ENCODE measurements at places on chromosomes 3 and 15.
A peak's percentile ranks its signal among the peaks of the same experiment; 100 is the strongest.

DNA sequence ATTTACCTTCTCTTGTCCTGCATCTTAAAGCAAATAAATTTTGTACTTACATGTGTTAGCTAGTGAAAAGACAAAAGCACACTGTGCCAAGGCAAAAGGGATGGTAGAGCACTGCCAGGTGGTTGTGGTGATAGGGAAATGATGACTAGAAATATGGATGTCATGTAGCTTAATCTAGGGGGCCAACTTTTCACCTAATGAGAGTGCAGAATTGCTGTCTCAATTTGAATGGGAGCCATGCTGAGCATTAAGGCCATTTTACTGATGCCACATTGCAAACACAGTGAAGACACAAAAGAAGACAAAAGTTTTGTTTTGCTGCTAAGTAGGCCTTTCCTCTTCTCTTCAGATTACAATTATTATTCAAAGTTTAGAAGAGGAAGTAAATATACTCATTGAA, 274.7 kb downstream of the PDCD6IP start:
- DNase-seq: no peak

GRCh38 chr15:80923668-80924067, 66.0 kb downstream of the MESD start:
- no peak for DNase-seq

DNA sequence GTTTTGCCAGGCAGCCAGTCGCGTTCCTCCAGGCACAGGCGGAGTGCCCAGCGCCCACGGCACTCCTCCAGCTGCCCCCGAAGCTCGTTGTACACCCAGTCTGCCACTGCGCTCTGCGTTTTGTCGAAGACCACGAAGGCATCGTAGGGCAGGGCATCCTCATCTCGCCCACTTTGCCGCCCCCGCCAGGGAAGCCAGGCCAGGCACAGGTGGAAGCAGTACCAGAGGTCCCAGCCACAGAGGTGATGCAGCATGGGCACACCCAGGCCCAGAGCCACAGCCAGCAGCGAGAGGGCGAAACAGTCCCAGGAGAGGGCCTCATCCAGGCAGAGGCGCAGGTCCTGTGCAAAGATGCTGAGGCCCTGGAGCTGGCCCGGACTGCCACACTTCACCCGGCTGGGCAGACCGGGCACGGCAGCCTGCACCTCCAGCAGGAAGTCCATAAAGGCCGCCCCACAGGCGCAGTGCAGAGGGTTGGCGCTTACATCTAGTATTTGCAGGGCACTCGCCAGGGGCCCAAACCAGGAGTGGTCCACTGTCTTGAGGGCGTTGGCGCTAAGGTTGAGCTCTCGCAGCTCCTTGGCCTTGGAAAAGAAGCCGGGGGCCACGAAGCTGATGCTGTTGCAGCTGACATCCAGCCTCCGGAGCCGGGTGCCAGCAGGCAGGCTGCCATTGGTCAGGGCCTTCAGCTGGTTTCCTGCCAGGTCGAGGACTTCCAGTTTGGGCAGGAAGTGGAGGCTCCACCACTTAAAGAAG, 3.7 kb downstream of the TLR9 start:
- DNase-seq: no peak

- DNase-seq: no peak
Measured at GRCh38 chr3:182490596-182491491, 302.5 kb upstream of the ATP11B start.

- DNase-seq: no peak
Measured at GRCh38 chr3:189262746-189263145, 91.0 kb downstream of the TPRG1 start.

DNA sequence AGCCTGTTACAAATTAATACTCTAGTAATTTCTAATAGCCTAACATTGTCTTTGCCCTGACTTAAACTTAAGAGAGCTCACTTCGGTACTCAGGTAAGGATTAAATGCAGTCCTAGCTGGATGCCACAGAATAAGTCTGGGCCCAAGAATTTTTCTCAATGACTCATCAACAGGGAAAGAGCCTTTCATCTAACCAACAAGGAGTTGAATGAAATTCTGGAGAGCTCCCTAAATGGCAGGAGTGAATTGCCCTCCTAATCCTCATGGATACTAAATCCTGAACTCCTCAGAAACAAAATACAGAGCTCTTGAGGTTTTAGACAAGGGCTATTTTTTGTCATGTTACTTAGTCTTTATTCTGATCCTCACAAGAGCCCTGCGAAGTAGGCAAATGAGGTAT, 159.5 kb downstream of the PLCH1 start:
- DNase-seq: no peak

- no peak for DNase-seq
Measured at GRCh38 chr15:28934645-28935044, 48.9 kb downstream of the APBA2 start.

DNA sequence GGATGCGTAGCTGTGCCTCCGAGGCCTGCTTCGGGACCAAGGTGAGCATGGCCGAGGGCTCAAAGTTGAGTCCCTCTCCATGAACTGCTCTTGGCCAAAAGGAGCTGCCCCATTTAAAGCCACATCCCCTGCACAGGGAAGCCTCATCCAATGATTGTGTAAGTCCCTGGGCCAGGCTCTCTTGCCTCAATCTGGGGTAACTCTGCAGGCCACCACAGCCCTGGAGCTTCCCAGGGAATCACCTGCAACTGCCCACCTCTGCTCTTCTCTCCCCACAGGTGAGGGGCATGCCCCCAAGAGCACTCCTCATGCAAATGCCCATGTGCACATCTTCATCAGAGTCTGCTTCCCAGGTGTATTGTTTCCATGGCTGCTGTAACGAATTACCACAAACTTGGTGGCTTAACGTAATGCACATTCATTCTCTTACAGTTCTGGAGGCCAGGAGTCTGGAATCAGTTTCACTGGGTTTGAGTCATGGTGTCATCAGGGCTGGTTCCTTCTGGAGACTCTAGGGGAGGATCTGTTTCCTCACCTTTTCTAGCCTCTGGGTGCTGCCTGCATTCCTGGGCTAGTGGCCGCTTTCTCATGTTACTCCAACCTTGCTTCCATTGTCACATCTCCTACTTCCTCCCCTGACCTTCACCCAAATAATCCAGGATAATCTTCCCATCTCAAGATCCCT, 25.0 kb upstream of the LOXL1 start:
- no peak for DNase-seq

DNA sequence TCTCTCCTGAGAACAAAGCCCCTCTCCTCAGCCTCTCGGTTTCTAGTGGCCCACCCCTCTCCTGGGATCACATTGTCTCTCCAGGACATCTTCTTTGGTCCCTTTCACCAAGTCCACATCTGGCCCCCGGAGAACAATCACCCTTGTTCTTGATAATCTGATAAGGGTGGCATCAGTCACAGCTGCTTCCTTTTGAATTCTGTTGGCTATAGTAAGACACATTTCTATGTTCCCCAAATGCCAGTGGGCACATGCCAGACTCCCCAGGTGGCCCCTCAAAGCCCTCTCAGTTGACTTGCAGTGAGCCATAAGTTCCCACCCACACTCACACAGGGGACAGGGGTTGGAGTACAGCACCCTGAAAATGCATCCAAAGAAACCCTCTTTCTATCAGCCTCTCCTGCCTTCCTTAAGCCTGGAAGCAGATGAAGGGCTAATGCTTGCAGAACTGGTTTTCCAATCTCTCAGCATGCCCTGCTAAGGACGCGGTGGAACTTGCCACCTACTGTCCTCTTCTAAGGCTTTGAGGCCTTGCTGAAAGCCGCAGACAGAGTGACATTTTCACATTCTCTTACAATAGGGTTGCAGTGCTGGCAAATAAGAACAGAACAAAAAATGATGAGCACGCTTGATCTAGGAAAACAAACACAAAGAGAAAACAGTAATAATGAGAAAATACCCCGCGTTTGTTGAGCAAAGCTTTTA, 101.3 kb upstream of the SLCO3A1 start:
- DNase-seq: no peak

DNA sequence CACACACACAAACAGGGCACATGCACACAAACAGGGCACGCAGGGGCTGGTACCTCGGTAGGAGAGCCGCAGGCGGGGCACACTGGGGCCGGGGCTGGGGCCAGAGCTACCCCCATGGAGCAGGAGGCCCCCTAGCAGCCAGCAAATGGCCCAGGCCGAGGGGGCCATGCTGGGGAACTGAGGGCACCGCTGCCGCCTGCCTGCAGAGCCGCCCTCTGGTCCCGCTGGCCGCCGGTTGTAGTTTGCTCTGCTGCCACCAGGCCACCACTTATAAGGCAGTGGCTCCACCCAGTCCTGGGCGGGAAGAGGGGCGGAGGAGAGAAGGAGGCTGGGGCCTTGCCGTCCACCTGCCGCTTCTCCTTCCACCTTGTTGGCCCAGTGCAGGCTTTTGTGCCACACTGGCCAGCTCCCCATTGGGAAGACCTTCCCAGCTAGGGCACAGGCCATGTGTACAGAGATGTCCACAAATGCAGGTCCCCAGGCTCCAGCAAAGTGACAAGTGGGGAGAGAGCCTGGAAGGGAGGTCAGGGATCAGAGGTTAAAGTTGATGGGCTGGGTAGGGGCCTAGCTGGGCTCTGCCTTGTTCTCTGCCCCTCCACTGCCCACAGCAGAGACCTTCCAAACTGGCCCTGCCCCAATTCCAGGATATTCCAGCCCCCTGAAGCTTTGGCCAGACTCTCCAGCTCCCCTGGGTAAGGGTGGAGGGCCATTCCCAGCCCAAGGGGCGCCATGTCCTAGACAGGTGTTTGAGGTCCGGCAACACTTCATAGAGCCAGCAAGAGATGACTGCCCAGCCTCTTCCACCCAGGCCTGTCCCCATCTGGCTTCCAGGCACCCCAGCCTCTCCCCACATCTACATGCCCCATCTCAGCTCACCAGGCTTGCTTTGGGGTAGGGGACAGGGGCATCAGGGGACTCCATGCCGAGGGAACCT, at the start of gene SEMA3G:
SEMA3G (minus strand) TSS at position 244 of the 934 bp plus-strand sequence; CDS start at position 168, 76 bp downstream.
- peak; percentile 87 for DNase-seq

GRCh38 chr3:31423482-31423881, 109.2 kb upstream of the STT3B start:
- no peak for DNase-seq

GRCh38 chr15:66747886-66748707, 46.1 kb downstream of the SMAD6 start:
- DNase-seq: no peak

DNA sequence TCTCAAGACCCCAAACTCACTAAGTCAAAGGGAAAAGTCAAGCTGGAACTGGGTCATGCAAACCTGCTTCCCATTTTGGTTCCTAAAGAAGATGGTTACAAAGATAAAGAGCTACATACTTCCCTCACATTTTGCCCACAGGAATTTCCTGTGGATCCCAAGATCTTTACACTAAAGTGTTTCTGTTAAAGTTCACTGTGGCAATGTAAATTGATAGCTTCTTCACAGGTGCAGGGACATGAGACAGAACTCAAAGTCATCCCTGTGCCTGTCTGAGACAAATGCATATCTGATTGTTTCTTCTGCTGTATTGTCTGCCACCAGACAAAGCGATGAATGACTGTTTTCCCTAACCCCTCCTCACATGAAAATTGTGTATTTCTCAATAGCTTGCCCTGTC, 567.8 kb downstream of the ZIC1 start:
- DNase-seq: no peak

DNA sequence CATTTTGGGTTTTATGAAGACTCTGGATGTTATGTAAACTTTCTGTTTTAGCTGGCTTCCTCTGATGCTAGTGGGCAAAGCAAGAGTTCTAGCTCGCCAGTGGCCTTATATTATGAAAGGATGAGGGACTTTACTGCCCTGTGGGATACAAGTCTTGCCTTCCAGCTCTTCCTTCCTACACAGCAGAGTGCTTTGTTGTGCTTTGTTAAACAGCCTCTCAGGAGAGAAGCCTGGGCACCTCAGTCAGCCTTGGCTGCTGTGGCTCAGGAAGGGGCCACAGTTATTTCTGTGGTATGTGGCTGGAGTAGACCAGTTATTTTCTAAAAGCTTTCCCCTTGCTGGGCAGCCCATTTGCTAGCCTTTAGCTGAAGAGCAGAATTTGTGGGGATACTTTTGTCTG, 69.5 kb upstream of the SUCLG2 start:
- no peak for DNase-seq

DNA sequence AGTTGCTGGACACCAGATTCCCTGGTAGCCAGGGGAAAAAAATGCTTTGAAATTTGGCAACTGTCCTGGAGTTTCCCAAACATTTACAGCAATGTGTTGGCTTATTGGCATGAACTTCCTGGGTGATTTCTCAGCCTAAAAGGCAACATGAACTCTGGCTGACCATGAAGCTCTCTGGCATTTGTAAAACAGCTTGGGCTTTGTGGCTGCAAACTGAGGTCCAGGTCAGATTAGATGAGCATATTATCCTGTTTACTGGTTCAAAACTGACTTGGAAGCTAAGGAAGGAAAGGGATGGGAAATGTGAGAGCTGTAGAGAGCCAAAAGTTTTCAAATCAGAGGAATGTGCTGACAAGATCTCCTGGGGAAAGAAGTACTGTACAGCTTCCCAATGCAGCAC, 139.0 kb downstream of the P3H2 start:
- no peak for DNase-seq
